Natural killer cell (primary cell): ENCODE measurements at places on chromosomes 5 and 9.
A peak's percentile ranks its signal among the peaks of the same experiment; 100 is the strongest.

GRCh38 chr5:176769911-176770310 lies 40.4 kb upstream of the UNC5A start:
- DNase-seq = no peak

- no peak for DNase-seq
Measured at GRCh38 chr5:119379942-119380547, 24.2 kb downstream of the TNFAIP8 start.

- no peak for DNase-seq
Measured at GRCh38 chr5:178396796-178397720, 164.5 kb upstream of the PHYKPL start.

DNA sequence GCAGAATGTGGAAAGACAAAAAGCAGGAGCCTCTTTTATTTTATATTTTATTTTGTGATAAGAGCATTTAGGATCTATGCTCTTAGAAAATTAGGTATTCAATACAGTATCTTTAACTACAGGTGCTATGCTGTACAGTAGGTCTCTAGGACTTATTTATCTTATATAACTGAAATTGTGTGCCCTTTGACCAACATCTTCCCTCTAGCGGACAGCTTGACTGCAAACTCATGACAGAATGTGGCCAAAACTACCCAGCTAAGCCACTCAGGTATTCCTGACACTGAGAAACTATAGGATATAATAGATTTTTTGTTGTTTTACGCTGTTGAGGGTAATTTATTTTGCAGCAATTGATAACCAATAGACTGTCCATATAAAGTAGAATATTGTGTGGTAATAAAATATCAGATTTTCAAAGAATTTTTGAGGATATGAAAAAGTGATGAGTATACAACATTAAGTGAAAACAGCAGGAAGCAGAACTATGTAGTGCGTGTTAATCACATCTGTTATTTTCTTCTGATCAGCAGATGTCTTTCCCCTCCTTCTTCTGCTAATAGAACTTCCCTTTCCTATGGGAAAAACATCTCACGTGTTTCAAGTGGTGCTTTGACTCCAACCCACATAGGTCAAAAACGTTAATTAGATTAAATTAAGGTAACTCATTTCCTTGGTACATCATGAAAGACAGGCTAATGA lies 69.9 kb upstream of the SELENOP start:
- no peak for DNase-seq

- DNase-seq = no peak
Measured at GRCh38 chr5:162202285-162202880, 134.8 kb downstream of the GABRG2 start.

DNA sequence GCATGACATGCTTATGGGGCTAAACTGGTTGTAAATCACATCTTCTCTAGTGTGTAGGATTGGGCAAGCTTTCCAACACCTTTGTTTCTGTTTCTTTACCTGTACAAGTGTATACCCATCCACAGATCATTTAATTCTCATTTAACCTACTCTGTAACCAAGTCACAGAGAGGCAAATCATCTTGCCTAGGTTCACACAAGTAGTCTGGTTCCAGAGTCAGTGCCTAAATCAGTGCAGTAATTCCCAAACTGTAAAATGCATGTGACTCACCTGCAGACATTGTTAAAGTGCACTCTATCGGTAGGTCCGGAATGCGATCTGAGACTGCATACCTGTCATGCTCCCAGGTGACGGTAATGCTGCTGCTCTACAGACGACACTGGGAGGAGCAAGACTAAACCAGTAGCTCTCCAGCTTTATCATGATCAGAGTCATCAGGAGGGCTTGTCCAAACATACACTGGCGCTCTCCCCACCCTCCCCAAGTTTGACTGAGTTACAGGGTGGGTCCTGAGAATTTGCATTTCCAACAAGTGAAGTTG lies 107.9 kb upstream of the FREM1 start:
- DNase-seq = no peak

- no peak for DNase-seq
Measured at GRCh38 chr9:111450124-111450523, 34.1 kb downstream of the ECPAS start.

- no peak for DNase-seq
Measured at GRCh38 chr9:20352591-20352990, 269.7 kb downstream of the MLLT3 start.

DNA sequence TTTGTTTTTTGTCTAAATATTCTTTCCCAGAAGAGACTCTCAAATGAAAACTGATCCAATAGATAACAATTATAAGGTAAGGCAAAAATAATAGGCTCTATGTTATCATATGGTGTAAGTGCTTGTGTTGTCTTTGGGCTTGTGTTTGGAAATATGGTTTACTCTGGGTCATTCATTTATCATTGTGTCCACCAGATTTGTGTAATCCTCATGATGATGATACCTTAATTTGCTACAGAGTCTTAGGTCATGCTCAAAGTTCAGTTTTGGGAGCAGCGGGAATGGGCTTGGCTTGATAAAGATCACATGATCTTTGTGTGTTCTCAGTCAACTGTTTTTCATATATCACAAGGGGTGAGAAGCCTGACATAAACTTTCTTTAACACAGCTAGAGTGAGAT lies 34.2 kb downstream of the PLPPR1 start:
- no peak for DNase-seq

GRCh38 chr5:821504-821903 lies 29.3 kb downstream of the ZDHHC11 start:
- DNase-seq = no peak

GRCh38 chr5:7877851-7878250 lies 8.9 kb downstream of the MTRR start:
- no peak for DNase-seq

- no peak for DNase-seq
Measured at GRCh38 chr9:32672469-32672868, 37.0 kb upstream of the TAF1L start.

GRCh38 chr9:120265791-120266190 lies 314.2 kb downstream of the CDK5RAP2 start:
- no peak for DNase-seq

GRCh38 chr9:122179054-122179689 lies 19.5 kb downstream of the MORN5 start:
- DNase-seq = no peak

DNA sequence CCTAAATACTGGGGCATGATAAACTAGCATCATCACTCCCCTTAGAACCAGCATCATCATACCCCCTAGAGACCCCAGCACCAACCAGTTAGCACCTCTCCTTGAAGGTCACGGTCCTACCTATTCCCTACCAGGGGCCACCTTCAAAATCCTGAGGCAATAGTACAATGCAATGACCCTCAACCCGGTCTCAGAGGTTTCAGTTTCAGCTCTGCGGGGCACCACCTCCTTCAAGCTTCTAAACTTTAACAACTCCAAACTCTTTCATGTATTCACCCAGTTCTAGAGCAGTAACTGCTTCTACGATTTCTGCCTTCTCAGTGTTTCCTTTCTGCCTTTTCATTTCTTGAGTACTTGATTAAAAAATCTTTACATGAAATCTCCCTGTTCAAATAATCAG lies 130.1 kb upstream of the EPB41L4A start:
- DNase-seq = no peak

DNA sequence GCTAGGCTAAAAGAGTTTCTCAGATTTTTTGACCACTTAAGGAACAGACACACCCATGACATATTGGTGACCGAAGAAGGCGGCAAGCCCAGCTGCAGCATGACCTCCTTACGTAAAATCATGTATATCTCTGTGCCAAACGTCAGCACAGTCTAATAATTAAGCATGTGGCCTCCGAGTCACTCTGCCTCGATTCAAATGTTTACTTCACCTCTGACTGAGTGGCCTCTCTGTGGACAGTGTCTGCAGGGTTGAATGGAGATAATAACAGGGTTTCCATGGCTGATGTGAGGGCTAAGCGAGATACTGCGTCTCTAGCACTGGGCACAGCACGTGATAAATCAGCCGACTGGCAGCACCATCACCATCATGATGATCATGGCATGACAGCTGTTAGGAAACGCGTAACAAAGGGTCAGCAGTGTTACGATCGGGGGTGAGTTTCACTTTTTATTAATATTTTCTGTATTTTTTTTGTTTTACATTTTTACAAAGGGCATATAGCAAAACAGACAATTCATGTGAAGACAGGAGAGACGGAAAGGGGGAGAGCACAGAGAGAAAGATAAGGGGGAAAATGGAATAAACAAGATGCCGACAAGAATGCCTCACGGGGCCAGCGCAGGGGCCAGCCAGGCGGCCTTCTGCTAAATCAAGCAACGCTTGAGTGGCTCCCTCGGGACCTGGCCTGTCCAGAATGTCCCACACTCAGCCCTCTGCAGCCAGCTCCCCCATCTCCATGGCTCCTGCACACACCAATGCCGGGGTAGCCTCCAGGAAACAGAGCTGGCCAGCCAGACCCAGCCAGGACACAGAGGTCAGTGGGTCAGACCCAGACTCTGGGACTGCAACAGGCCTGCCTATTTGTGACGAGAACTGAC lies 60.3 kb downstream of the ADAMTS2 start:
- no peak for DNase-seq

DNA sequence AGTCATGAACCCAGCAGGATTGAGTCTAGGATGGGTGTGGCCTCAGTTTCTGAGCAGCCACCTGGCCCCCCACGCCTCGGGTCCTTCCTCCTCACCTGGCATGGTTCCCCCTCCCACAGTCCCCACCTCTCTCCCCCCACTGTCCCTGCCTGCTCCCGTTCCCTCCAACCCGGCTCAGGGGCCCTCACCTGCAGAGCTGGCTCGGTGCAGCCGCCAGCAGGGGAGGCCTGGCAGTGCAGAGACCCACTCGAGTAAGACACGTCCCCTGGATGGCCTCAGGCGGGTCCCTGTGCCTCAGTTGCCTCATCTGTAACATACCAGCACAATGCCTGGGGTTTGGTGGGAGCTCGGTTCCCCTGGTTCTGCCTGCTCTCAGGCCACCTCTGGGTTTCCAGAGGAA lies 66.2 kb downstream of the NEK6 start:
- no peak for DNase-seq

DNA sequence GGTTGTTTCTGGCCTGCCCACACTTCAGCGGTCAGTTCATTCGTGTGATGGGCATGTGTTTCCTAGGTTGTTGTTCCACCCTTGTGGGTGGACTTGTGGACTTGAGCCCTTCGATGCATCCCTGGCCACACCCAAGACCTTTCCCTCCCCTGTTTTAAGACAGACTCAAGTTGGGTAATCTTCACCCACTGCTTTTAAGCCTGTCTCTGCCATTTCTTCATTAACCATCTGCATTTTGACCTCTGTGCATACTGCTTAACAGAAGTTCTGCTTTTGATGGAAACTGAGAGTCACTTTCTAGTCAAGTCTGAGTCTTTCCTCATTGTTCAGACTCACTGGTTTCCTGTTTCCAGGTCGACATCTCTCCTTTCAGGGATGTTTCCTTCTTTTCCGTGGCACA lies 233.7 kb downstream of the ARHGEF28 start:
- no peak for DNase-seq

- DNase-seq = no peak
Measured at GRCh38 chr5:148791334-148791667, 35.1 kb upstream of the ADRB2 start.

- no peak for DNase-seq
Measured at GRCh38 chr5:111952555-111952954, 195.6 kb upstream of the NREP start.

DNA sequence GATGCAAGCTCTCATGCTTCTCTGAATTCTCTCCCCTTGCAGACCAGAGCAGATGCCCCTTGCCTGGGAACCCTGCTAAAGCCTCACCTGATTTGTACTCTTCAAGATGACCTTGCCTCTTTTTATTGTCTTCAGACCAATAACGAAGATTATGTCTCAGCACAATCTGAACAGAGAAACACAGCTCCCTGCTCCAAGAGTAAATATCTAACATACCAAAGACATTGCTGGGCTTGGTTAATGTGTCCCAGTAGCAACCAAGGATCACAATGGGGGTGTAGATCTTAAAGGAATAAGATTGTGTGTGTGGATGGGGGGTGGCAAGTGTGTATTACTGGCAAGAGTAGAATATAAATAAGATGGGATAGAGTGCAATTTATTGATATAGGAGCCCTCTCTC lies 67.6 kb upstream of the LHFPL2 start:
- no peak for DNase-seq

- DNase-seq = no peak
Measured at GRCh38 chr9:5617749-5618148, 11.2 kb upstream of the RIC1 start.

- DNase-seq = peak; percentile 17
Measured at GRCh38 chr5:77851176-77852067, 75.3 kb upstream of the TBCA start.

- DNase-seq = no peak
Measured at GRCh38 chr9:123349033-123349432, 7.0 kb upstream of the CRB2 start.

- DNase-seq = peak; percentile 56
Measured at GRCh38 chr9:124257844-124258606, at the start of gene NEK6. TSS of gene NEK6 (plus strand) at chr9:124257949. CDS start at chr9:124301965, 44,016 bp downstream.

- no peak for DNase-seq
Measured at GRCh38 chr9:120916588-120916987, 10.0 kb downstream of the TRAF1 start.

- no peak for DNase-seq
Measured at GRCh38 chr5:106154280-106154716, 1516.4 kb downstream of the EFNA5 start.

- no peak for DNase-seq
Measured at GRCh38 chr9:113468716-113469448, 5.4 kb downstream of the RGS3 start.

DNA sequence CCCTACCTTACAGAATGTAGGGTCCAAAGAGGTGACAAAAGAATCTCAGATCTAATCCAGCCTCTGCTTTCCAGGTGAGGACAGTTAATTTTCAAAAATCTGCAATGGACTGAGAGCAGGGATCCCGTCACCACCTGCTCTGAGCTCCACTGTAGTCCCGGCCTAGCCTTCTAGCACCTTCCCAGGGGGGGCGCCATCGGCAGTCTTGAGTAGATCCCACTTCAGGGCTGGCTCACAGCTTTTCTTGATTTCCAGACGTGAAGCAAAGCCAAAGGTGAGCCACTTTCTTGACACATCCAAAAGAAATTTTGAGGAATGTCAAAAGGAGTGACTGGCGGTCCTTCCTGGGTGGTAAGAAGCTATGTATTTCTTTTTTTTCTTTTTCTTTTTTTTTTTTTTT lies 114.1 kb downstream of the SYK start:
- no peak for DNase-seq

DNA sequence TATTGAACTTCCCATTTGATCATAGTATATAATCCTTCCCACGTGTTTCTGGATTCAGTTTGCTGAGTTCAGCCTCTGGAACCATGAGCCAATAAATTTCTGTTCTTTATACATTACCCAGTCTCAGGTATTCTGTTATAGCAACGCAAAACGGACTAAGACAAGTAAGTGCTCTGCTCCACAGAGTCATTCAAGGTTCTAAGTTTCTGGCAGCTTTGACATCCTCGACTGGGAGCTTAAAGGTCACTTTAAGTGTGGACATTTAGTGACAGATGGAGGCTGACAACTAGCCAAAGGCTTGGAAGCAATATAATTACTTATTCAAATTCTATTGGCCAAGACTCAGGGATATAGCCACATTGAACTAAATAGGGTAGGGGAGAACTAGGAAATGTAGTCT lies 177.7 kb upstream of the RASEF start:
- DNase-seq = no peak

GRCh38 chr9:73270967-73271721 lies 119.5 kb downstream of the ANXA1 start:
- no peak for DNase-seq
